Activated CD8-positive, alpha-beta memory T cell treated with anti-CD3 and anti-CD28 coated beads for 1 hour (primary cell): ENCODE measurements at places on chromosomes 5 and 9.

DNA sequence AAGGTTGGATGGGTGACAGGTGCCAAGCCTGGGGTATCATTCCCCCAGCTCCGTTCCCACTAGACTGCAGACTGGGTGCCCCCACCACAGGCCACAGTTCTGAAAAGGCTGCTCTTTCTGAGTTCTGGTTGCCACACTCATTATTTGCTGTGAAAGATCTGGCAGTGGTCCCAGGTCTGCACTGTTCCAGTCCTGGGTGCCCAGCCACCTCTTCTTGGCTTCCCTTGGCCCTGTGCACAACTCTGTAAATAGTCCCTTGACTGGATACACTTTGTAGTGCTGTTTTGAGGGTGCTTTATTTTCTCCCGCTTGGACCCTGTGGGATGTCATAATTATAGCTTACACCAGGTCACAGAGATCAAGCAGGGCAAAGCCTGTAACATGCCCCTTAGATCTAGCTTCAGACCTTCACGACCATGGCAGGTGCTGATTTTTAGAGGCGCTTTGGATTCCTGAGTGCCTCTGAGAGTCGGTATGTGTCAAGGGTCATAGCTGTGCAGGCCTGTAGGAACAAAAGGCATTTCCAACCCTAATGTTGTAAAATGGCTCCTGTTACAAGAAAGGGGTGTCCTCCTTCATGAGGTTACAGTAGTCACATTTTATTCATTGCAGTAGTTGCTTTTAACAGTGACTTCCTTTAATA is 344.9 kb downstream of the ICE1 start:
- DNase-seq = no peak

DNA sequence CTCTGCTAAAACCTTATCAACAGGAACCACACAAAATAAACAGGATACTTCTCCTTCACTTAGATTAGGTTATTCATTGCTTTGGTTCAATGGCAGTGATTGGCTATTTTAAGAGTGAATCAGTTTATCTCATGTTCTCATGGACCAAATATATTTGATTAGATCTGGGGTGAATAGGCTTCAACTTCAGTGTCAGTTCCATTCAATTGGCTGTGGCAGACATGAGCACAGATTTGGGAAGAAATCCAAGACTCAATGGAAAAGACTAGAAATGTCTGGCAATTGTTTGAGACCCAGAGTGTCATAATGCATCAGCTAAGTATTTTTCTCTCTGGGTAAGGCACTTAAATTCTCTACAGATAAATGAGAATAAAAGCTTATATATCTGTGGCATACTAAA is 37.1 kb downstream of the CDH18 start:
- no peak for DNase-seq

DNA sequence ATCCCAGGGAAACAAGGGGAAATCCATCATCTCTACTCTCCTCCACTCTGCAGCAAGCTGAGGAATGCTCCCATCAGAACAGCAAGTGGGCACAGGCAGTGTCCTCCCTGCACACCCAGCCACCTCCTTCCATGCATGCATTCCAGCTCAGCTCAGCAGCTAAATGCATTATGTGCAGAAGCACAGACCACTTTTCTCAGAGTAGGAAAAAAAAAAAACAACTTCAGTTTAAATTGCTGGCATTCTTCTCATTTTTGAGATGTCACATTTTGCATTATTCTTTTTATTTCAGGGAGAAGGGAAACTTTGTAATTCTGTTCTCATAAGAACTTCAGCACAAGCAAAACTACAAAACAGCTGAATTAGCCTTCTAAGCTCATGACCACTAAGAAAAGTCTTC is 312.2 kb downstream of the SEMA5A start:
- no peak for DNase-seq

GRCh38 chr9:127776195-127776923 is 2.1 kb downstream of the SH2D3C start:
- DNase-seq = peak; percentile 42

DNA sequence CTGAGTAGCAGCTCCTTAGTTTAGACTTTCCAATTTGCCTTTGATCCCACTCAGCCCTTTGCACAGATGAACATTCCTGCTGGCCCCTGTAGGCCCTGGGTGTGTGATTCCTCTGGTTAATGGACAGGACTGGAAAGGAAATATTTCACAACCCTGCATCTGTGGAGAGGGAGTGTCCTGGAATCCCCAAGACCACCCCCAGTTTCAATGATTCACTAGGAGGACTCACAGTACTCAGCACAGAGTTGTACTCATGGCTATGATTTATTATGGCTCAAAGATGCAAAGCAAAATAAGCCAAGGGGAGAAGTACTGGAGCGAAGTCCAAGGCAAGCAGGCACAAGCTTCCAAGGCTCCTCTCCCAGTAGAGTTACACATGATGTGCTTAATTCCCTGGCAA is 42.4 kb upstream of the TJP2 start:
- no peak for DNase-seq

- no peak for DNase-seq
These were observed 342.4 kb downstream of the FGF10 start for GRCh38 chr5:44046619-44047364.
